ENCODE measurements at places on chromosomes 4 and X.

DNA sequence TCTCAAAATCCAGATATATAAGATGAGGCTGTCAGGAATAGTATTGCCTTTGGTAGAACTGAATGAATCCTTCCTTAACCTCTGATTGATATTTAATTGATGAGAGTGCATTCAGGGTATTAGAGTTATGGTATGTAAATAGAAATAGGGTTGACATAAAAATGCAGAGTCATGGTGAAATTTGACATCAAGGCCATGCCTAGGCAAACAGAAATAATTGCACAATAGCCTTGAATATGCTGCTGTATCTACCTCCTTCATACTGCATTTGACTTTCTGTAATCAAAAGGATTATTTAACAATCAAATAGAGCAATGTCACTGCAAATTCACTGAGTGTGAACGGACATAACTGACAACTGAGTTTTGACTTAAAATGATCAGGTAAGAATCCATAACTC, 1316.3 kb downstream of the STIM2 start:
- DNase-seq = no peak

DNA sequence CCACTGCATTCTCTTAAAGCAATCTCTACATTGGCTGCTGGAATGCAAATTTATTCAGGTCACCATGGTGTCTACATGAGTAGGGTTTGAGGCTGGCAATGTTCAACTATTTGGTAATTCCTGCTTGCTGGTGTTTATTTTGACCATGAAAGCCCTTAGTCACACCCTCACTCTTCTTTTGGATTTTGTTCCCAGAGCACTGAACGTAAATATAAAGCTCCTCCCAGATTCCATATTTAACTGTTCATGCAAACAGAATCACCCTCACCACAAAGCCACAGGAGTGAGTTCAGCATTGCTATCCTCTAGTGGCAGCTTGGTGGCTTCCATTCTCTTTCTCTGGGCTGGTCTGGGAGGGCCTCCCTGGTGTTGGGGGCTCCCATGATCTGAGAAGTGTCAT, 82.8 kb downstream of the LNX1 start:
- DNase-seq = no peak

GRCh38 chrX:137684591-137684990, 118.7 kb downstream of the ZIC3 start:
- DNase-seq = no peak

GRCh38 chr4:186192066-186192612, 772 bp downstream of the CYP4V2 start:
- peak; percentile 50 for DNase-seq

DNA sequence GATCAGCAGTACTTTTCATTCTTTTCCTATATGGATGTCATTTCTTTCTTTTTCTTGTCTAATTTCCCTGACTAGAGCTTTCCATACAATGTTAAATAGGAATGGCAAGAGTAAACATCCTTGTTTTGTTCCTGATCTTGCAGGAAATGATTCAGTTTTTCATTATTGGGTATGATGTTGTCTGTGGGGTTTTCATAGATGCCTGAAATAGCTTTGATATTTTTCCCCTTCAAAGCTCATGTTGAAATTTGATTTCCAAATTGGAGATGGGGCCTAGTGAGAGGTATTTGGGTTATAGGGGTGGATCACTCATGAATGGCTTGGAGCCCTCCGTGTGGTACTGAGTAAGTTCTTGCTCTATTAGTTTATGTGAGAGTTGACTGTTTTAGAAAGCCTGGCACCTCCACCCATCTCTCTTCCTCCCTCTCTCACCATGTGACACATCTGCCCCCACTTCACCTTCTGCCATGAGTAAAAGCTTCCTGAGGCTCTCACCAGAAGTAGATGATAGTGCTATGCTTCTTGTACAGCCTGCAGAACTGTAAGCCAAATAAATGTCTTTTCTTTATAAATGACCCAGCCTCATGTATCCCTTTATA, 22.3 kb upstream of the VSIG1 start:
- no peak for DNase-seq

GRCh38 chr4:13711233-13711785, 83.8 kb upstream of the BOD1L1 start:
- DNase-seq = no peak

GRCh38 chrX:69307756-69308155, 142.5 kb upstream of the PJA1 start:
- DNase-seq = no peak

GRCh38 chr4:145839151-145839550, 99.5 kb downstream of the ZNF827 start:
- DNase-seq = no peak

- DNase-seq = no peak
These were observed 1.3 kb downstream of the PARM1 start for GRCh38 chr4:74934016-74934831.

- DNase-seq = no peak
These were observed 27.0 kb downstream of the SLC10A6 start for GRCh38 chr4:86822136-86822535.

GRCh38 chr4:146073517-146073916, 102.0 kb upstream of the LSM6 start:
- DNase-seq = no peak
